ENCODE measurements at places on chromosomes 1 and 21.

GRCh38 chr21:38927776-38928175 lies 122.0 kb downstream of the ETS2 start:
- DNase-seq, result no peak

DNA sequence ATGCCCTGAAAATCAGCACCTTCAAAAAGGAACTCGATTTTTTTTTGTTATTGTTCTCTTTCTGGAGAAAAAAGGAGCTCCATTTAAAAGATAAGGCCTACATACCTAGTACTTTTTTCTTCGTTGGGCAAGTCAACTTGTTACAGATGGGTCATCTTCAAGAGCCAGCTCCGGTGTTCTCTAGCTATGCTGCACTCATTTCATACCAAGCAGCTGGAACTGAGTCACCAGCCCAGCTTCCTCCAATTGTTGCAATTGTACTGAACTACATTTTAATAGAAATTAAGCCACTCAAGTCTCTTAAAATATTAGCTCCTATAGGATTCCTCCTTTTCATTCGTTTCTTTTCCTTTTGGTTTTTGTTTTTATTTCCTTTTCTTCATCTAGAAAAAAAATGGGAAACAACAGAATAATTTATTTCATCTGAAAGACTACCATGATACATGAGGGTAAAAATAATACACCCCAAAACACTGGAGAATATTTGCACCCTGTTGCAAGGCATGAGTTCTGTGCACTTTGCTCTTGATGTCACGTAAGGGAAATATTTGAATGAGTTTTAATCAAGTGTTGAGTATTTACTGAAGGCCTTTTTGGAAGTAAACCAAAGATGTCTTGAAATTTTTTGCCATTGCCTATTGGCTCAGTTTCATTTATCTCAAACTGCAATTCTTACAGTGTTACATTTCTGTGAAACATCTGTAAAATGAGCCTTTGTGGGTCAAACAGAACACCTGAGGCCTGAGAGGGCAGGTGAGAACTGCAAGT lies 60.5 kb downstream of the CLIC4 start:
- DNase-seq, result no peak

DNA sequence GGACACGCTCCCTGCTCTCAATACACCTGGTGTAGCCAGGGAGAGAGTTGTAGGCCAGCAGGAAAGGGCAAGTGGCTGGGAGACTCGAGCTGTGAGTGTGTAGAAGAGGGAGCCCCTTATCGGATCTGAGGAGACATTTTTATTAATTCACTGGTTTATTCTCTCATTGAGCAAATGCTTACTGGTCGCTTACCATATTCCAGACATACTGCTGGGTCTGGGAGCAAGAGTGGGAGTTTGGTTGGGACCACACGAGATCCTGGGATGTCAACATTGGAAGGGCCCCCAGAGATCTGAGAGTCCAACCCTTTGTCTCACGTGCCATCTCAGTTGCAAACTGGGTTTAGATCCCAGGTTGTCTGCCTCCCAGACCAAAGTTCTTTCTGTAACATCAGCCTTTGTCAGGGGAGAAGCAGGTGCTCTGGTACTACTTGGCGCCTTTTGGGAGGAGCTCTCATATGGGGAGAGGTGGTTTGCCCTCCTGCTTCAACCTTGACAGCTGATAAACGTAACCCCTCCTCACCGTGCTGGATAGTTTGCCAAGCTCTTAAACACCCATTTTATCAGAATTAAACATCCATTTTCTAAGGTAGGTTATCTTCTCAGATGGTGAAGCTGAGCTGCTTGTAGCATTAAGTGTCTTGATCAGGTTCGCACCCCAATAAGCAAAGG lies 742 bp downstream of the TMEM222 start:
- no peak for DNase-seq

GRCh38 chr21:35461700-35462099 lies 412.6 kb upstream of the RUNX1 start:
- DNase-seq, result no peak

DNA sequence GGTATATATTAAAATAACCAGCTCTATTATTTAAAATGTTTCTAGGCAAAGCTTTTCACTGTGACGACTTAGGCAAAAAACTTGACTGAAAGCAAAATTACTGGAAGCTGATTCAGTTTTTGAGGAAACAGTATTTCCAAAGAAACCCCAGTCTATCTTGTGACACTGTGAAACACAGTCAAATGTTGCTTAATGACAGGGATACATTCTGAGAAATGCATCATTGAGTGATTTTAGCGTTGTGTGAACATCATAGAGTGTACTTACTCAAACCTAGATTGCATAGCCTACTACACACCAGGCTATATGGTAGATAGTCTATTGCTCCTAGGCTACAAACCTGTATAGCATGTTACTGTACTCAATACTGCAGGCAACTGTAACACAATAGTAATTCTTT lies 116.9 kb upstream of the KCNK1 start:
- no peak for DNase-seq

- DNase-seq, result no peak
Measured at GRCh38 chr1:32303997-32304622, 12.2 kb downstream of the HDAC1 start.

- DNase-seq, result no peak
Measured at GRCh38 chr1:59672851-59673572, 141.7 kb upstream of the HOOK1 start.

GRCh38 chr1:215181518-215181917 lies 99.0 kb downstream of the KCNK2 start:
- no peak for DNase-seq

GRCh38 chr1:76053021-76053420 lies 21.5 kb upstream of the ST6GALNAC3 start:
- no peak for DNase-seq

DNA sequence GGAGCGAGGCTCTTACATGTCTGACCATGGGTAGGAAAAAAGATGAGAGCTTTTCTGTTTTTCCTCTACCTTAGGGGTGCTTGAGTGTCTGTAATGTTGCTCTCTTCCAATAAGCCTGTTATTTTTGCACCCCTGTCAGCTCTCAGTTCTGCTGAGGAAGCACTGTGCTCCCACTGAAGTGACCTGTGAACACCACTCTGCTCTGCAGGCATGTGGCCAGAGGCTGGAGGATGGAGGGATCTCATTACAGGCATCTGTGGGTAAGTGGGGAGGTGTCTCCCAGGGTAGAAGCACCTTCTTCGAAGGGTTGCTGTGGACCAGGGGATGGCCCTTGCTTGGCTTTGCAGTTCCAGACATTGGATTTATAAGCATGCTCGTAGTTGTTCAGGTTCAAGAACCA lies 56.8 kb upstream of the RBM15 start:
- DNase-seq, result no peak

GRCh38 chr1:54796902-54797301 lies 4.2 kb downstream of the TTC22 start:
- no peak for DNase-seq

- DNase-seq, result no peak
Measured at GRCh38 chr1:13797397-13797796, 97.4 kb downstream of the PRDM2 start.

GRCh38 chr1:180815188-180815587 lies 97.5 kb upstream of the KIAA1614 start:
- DNase-seq, result no peak

DNA sequence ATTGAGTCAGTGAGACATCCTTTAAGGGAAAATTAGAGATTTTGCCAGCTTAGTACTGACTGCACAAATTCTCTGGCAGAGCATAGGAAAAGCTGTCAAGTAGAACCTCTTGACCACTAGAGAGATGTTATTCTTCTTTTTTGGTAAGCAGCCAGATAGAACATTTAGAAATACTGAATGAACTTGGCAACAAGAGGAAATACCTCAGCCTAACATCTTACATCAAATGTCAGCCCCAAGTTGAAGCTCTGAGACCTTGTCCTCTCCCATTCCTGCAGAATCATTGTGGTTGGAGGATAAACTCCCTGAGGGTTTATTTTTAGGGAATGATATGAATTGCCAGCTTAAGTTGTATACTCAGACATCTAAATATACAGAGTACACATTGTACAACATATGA lies 53.5 kb downstream of the MIGA1 start:
- no peak for DNase-seq

DNA sequence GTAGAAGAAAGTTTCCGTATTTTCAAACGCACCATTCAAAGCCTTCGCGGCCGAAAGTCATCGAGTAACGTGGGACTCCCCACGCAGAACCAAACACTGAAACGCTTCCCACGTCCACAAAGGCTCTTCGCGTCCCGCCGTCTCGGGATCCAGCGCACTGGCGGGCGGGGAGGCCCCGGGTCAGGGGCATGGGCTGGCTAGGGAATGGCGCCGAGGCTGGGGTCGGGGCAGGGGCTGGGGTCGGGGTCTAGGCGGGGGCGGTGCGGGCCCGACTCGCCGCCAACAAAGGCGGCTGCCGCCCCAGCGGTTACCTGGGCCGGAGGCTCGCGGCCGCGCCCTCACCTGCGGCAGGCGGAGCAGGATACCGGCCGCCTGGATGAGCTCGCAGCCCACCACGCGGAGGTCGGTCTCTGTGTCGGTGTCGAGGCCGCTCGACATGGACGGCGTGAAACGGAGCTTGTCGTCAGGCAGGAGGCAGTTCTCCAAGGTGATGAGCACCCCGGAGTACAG lies 403 bp downstream of the CCNL2 start:
- no peak for DNase-seq

GRCh38 chr1:93448292-93448982 lies 519 bp downstream of the FNBP1L start:
- peak; percentile 5 for DNase-seq

GRCh38 chr1:179342740-179343404 lies 22.9 kb upstream of the AXDND1 start:
- no peak for DNase-seq

- no peak for DNase-seq
Measured at GRCh38 chr1:153607381-153607780, 5.6 kb downstream of the S100A16 start.

DNA sequence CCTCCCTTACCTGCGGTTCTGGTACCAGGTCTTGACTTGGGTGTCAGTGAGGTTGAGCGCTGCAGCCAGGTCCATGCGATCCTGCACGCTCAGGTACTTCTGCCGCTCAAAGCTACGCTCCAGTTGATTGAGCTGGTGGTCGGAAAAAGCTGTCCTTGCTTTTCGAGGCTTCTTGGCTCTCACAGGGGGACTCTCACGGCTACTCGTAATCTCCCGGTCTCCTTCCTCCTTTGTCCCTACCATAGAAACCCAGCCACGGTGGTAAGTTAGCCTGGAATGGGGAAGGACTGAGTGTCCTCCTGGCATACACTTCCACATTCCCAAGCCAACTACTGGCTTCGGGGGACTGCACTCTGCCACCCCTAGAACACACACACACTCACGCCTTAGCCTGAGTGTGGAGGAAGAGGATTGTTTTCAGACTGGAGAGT lies 2.6 kb downstream of the BARHL2 start:
- DNase-seq, result no peak

DNA sequence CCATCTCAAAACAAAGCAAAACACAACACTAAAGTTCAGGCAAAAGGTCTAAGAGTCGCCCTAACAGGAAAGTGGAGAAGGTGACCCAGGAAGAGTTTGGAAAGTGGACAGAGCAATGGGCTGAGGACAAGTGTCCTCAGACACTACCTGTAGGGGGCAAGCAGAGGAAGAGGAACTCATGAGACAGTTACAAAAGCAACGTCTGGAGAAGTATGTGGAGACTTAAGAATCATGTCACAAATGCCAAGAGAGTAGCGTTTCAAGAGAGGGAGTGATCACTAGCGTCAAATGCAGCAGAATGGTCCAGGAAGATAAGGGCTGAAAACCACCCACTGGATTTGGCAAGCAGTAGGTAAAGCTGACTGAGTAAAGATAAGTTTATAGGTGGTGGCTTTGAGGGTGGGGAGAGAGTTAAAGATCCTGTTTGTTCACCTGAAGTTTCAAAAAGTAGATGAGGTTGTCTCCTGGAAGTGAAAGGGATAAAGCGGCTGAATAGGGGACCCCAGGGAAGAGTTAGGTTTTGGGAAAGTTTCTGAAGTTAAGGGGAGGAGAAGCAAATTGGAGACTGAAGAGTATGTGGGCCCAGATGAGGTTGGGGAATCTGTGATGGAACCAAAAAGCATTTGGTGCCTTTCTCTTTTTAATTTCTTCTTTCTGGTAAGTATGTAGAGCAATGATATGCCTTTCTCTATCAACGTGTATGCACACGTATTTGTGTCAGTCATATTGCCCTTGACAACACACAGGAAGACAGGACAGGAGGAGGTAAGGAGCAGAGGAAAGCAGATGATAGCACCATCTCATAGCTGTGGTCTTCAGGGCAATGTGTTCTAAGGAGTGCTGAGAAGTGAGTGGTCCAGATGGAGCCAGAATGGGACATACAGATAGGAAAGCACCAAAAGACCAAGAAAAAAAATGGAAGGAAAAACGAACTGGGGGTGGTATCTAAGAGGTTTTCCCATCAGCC lies 3.1 kb downstream of the BSDC1 start:
- no peak for DNase-seq

GRCh38 chr21:19833082-19833481 lies 1165.1 kb upstream of the NCAM2 start:
- DNase-seq, result no peak

DNA sequence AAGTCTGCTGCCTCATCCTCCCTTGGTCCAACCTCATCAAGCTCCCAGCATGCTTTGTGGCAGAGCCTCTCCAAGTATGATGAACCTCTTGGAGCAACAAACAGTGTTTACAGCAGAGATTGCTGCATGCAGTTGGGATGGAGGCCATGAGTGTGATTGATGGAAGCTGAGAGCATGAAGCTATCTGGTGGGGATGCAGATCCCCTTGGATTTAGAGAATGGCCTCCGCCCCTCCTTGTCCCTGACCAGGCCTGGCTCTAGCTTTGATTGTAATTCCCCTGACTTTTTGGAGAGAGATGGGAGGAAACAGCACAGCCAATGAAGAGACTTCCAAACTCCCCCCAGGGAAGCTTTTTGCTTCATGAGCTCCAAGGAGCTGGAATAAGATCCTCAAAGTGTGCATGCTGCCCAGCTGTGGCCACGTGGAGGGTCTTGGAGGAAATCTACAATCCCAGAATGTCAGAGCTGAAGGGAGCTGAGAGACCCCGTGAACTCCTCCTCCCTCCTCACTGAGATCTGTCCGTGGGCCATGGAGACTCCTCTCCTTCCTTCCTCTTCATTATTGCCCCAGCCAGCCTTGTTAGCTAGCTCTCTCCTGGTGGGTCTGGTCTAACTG lies 165.3 kb upstream of the USP24 start:
- DNase-seq, result no peak

- no peak for DNase-seq
Measured at GRCh38 chr1:10878469-10878868, 82.0 kb upstream of the CASZ1 start.

- no peak for DNase-seq
Measured at GRCh38 chr1:65525266-65526048, 105.0 kb downstream of the LEPR start.

GRCh38 chr1:24991697-24992096 lies 61.6 kb upstream of the RUNX3 start:
- peak; percentile 70 for DNase-seq

- DNase-seq, result no peak
Measured at GRCh38 chr1:37158113-37158749, 123.9 kb upstream of the GRIK3 start.

DNA sequence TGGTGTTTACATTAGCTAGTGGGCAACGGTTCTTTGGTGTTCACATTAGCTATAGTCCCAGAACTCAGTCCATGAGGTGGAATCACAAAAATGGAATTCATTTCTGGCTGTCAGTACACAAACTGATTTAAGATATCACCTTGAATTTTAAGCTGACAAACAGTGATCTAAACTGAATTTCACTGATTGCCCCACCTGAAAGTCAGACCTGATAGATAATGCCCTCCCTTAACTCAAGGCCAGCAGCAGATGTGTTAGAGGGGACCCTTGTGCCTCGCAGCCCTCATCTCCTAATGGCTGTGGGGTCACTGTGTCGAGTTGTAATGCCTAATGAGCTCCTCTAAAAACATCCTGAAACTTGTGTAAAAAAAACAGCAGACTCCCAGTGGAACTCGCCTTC lies 8.6 kb downstream of the ARF1 start:
- DNase-seq, result no peak

- no peak for DNase-seq
Measured at GRCh38 chr1:44698138-44698537, 23.6 kb downstream of the ARMH1 start.
